ENCODE measurements at places on chromosomes 2 and 18. TPM values are rescaled to one million over a fixed set of nuclear protein-coding genes. Genes with fewer than 3 reads are reported as not detected.

PLGLB2 gene
- not detected for total RNA-seq

GALNT5 gene
- total RNA-seq = 18.0 TPM

LIMS2 gene
- 52.5 TPM for total RNA-seq

TBR1 gene
- total RNA-seq = not detected

HRH4 gene
- not detected for total RNA-seq

C2orf80 gene
- not detected for total RNA-seq

- DNase-seq = no peak
- H3K4me1 ChIP-seq = peaks cover 22% of the 10 kb centered on the region
- H3K27ac ChIP-seq = no peak overlapping the region
These were observed 26.1 kb downstream of the TGFA start for GRCh38 chr2:70527447-70528080.

DNA sequence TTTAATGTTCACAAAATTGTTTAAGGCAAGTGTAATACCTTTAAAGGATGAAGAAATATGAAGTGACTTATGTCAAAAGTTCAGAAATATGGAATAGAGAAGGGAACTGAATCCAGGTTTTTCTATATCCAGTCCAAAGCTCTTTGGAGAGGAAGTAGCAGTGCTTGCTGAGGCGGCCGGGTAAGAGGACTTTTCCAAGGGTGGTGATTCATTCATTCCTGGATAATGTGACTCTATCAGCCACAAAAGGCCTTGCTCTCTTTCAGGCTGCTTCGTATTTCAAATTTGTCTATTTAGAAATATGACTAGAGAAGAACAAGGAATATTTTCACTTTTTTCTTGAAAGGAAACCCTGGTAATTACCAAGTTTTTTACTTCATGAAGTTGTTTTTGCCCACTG is 830.1 kb upstream of the ZEB2 start:
- DNase-seq = no peak
- no peaks in the 10 kb centered on the region for H3K36me3 ChIP-seq
- no peaks in the 10 kb centered on the region for H3K27me3 ChIP-seq

GRCh38 chr2:208708486-208708885 is 301.9 kb downstream of the PTH2R start:
- no peak overlapping the region for H3K4me3 ChIP-seq
- H3K4me1 ChIP-seq = no peaks in the 10 kb centered on the region
- DNase-seq = no peak

GRCh38 chr2:95307036-95307435 is 9.9 kb downstream of the KCNIP3 start:
- no peak overlapping the region for H3K4me3 ChIP-seq
- H3K27ac ChIP-seq = no peak overlapping the region
- no peak for DNase-seq
- H3K36me3 ChIP-seq = no peaks in the 10 kb centered on the region
- peaks cover 17% of the 10 kb centered on the region for H3K4me1 ChIP-seq
- H3K27me3 ChIP-seq = no peaks in the 10 kb centered on the region

- no peaks in the 10 kb centered on the region for H3K4me1 ChIP-seq
- H3K36me3 ChIP-seq = no peaks in the 10 kb centered on the region
- DNase-seq = no peak
- H3K27ac ChIP-seq = no peak overlapping the region
These were observed 78.7 kb upstream of the ITGA4 start for GRCh38 chr2:181378491-181378890.

DNA sequence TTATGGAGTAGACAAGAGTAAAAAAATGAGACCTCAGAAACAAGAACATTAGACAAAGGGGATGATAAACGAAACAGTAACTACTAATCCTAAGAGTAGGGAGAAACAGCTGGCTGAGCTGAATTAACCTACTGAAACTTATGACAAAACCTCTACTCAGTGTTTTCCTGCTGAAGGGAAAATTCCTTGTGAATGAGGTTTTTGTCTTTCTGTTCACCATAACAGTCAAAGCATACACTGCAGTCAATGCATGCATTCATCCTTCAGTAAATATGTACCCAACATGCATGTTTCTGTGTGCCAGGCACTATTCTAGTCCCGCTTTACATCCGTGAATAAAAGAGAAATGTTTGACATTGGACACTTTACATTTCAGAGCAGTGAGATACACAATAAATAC is 805.6 kb upstream of the KLHL29 start:
- H3K27me3 ChIP-seq = no peaks in the 10 kb centered on the region
- peak; percentile 14 for DNase-seq
- H3K4me3 ChIP-seq = no peak overlapping the region
- no peaks in the 10 kb centered on the region for H3K36me3 ChIP-seq
- no peaks in the 10 kb centered on the region for H3K4me1 ChIP-seq

- H3K4me3 ChIP-seq = no peak overlapping the region
- peaks cover 19% of the 10 kb centered on the region for H3K4me1 ChIP-seq
- H3K27ac ChIP-seq = no peak overlapping the region
- DNase-seq = no peak
These were observed 4.6 kb downstream of the CDCA7 start for GRCh38 chr2:173359231-173359630.

DNA sequence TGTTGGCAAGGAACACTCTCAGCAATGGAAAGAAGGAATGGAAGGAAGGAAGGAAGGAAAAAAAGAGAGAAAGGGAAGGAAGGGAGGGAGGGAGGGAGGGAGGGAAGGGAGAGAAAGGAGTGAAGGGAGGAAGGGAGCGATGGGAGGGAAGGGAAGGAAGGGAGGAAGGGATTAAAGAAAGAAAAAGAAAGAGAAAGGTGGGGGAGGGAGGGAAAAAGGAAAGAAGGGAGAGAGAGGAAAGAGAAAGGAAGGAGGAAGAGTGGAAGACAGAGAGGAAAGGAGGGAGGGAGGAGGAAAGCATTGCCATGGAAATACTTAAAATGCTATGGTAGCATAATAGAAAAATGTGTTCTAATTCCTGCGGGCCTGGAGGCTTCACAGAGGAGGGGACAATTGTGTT is 22.4 kb downstream of the TTR start:
- no peak overlapping the region for H3K4me3 ChIP-seq
- H3K27me3 ChIP-seq = no peaks in the 10 kb centered on the region
- H3K36me3 ChIP-seq = no peaks in the 10 kb centered on the region

- H3K4me3 ChIP-seq = no peak overlapping the region
- peak overlapping the region; percentile 18 for H3K27ac ChIP-seq
- no peaks in the 10 kb centered on the region for H3K36me3 ChIP-seq
- peaks cover 33% of the 10 kb centered on the region for H3K4me1 ChIP-seq
- no peak for DNase-seq
These were observed 69.6 kb downstream of the PHLPP1 start for GRCh38 chr18:62784966-62785413.

DNA sequence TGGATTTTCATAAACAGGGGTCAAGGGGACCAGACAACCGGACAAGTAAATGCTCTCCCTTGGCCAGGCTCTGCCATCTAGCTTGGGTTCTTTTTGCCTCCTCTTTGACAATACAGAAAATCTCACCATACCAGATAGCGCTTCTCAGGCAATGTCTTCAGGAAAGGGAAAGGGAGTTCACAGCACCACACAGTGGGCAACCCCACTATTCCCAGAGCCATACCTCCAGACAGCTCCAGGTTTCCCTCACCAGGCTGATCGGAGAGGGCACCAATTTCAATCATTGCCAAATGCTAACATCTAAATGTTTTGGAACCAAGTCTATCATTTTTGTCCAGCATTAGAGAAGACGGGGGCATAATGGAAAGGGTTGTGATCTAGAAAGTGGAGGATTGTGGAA is 28.1 kb downstream of the CCDC68 start:
- DNase-seq = no peak
- H3K27ac ChIP-seq = no peak overlapping the region
- H3K27me3 ChIP-seq = no peaks in the 10 kb centered on the region

DNA sequence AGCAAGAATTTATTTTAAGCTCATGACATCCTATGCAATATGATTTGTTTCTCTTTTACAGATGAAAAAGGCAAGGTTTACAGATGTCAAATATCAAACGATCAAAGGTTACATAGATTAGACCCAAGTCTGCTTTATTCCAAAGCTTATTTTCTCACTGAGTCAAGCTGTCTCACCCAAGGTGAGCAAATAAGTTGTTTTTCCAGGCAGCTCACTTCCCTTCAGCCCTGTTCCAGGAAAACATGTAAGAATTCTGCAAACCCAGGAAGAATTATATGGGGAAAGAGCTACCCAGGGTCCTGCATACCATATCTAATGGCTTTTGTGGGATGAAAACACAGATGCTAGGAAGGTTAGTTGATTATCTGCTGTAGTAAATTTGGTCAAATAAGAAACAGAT is 57.7 kb upstream of the SCN9A start:
- H3K27ac ChIP-seq = no peak overlapping the region
- H3K36me3 ChIP-seq = no peaks in the 10 kb centered on the region
- H3K4me3 ChIP-seq = no peak overlapping the region
- no peaks in the 10 kb centered on the region for H3K27me3 ChIP-seq

DNA sequence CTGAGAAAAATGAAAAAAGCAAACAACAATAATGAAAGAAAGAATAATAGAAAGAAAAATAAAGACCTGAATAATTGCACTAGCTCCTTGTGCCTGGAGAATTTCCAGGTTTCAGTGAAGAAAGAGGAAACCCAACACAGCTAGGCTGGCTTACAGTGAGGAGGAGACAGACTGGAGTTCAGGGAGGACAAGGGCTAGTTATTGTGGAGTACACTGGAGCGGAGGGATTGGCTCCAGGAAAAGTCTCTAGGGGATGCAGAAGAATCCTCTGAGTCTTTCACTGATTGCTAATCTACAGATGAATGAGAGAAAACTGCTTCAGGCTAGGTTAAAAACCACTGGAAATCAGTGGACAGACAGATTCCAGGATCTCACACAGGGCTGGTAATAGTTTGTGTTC is 163.6 kb upstream of the RBMS1 start:
- H3K36me3 ChIP-seq = no peaks in the 10 kb centered on the region
- DNase-seq = peak; percentile 37
- H3K27ac ChIP-seq = no peak overlapping the region

GRCh38 chr2:129491308-129491707 is 488.2 kb upstream of the RAB6C start:
- H3K27me3 ChIP-seq = peaks cover 3% of the 10 kb centered on the region
- no peaks in the 10 kb centered on the region for H3K36me3 ChIP-seq
- no peak overlapping the region for H3K4me3 ChIP-seq
- no peaks in the 10 kb centered on the region for H3K4me1 ChIP-seq

All from stomach (tissue), 19 donors.